ENCODE measurements at places on chromosomes 12 and 14. TPM values are rescaled to one million over a fixed set of nuclear protein-coding genes. Genes with fewer than 3 reads are reported as not detected.

DNA sequence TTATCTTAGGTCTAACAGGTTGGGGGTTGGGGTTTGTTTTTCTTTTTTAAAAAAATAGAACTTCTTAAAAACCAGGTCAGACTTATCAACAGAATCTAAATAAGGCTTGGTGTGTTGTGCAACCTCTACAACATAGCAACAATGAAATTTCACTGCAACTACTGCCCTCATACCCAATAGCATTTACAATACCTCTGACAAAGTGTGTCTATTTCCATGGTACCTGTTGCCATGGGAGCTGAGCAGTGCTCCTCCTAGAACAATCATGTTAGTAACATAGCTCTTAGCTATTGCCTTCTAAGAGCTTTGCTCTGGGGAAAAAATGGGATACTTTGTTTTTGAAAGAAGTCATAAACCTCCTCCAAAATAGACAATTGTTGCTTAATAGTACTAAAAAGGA lies 103.3 kb upstream of the CCDC175 start:
- no peaks in the 10 kb centered on the region for H3K36me3 ChIP-seq
- H3K4me3 ChIP-seq, result no peak overlapping the region
- H3K4me1 ChIP-seq, result no peaks in the 10 kb centered on the region

DNA sequence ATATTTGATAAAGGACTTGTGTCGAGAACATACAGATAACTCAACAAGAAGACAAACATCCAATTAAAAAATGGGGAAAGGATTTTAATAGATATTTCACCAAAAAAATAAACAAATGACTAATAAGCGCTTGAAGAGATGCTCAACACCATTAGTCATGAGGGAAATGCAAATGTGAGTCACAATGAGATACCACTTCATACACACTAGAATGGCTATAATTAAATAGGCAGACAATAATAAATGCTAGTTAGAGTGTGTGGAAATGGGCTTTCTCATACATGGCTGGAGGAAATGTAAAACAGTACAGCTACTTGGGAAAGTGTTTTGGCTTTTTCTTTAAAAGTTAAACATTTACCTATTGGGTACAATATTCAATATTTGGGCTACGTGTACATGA lies 34.8 kb downstream of the DLK1 start:
- no peaks in the 10 kb centered on the region for H3K36me3 ChIP-seq
- peaks cover 15% of the 10 kb centered on the region for H3K27me3 ChIP-seq
- no peak overlapping the region for H3K4me3 ChIP-seq
- no peak overlapping the region for H3K27ac ChIP-seq

- no peak overlapping the region for H3K4me3 ChIP-seq
- no peak overlapping the region for H3K27ac ChIP-seq
- peaks cover 16% of the 10 kb centered on the region for H3K27me3 ChIP-seq
- H3K4me1 ChIP-seq, result no peaks in the 10 kb centered on the region
- no peaks in the 10 kb centered on the region for H3K36me3 ChIP-seq
- no peak for DNase-seq
These were observed 143.6 kb downstream of the EMP1 start for GRCh38 chr12:13340149-13340548.

DNA sequence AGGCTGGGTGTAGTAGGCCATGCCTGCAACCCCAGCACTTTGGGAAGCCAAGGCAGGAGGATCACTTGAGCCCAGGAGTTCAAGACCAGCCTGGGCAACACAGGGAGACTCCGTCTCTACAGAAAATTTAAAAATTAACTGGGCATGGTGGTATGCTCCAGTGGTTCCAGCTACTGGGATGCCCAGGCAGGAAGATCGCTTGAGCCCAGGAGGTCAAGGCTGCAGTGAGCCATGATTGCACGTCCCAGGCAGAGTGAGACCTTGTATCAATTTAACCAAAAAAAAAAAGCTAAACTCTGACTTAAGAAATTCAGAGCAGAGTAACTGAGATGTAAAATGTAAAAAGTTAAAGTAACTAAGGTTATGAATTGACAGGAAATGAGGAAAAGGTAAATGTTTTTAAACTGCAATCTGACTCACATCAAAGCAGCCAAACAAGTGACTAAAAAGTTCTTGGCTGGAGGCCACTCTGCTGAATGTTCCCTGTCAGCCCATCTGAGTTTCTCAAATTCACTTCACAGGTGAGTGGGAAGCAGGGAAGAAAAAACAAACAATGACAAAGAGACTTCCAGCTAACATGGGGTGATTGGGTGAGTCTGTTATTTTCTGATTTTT lies 21.3 kb downstream of the PRKD1 start:
- H3K36me3 ChIP-seq, result no peaks in the 10 kb centered on the region
- no peak overlapping the region for H3K4me3 ChIP-seq
- no peak overlapping the region for H3K27ac ChIP-seq
- H3K27me3 ChIP-seq, result no peaks in the 10 kb centered on the region

DNA sequence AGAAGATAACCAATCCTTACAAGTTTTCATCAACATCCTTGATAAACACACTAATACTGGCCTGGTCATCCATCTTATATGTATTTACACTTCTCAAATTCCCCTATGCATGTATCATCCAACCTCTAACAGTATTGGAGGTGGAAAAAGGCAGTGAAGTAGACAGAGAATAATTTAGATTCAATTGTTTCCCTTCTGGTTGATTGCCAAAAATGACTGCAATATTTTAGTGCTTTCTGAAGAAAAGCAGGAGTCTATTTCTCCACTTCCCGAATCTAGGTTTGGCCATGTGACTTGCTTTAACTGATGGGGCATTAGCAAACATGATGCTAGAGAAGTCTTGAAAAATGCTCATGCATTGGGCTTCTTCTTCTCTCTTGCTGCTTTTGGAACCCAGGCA lies 78.3 kb upstream of the METAP2 start:
- H3K4me3 ChIP-seq, result no peak overlapping the region
- H3K4me1 ChIP-seq, result peaks cover 7% of the 10 kb centered on the region
- no peak overlapping the region for H3K27ac ChIP-seq

DNA sequence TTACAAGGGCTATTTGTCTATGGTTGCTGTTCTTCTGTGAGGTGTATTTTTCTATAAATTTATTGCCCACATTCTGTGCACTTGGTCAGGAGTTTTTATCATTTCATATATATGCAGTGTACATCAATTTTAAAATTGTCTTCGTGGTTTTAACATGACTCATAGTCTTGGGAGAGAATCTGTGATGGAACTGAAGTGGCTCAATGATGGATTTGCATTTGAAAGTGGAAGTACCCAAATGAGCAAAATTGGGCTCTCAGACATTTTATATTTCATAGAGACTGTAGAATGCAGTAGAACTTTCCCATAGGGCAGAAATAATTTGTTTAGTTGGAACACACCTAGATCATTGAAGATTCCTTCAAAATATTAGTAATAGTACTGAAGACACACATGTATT lies 1.9 kb upstream of the SCFD1 start:
- no peaks in the 10 kb centered on the region for H3K27me3 ChIP-seq
- peak overlapping the region; percentile 45 for H3K4me3 ChIP-seq
- peaks cover 25% of the 10 kb centered on the region for H3K36me3 ChIP-seq
- peak overlapping the region; percentile 65 for H3K27ac ChIP-seq

DNA sequence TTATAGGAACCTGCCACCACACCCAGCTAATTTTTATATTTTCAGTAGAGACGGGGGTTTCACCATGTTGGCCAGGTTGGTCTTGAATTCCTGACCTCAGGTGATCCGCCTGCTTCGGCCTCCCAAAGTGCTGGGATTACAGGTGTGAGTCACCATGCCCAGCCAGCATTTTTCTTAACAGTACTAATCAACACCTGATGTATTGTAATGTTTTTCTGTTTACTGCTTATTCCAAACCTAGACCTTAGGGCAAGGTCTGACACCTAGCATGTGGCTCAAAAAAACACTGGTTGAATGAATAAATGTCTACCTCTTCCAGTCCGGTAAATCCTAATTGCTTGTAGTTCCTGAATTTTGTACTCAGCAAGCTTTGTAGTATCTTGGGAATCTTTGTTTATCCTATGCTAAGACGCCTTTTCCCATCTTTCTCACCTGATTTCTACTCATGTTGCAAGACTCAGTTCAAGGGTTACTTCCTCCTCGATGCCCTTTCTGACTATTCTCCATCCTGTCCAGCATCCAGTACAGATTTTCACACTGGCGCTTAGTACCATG lies 2.8 kb downstream of the PAN2 start:
- DNase-seq, result no peak
- no peak overlapping the region for H3K27ac ChIP-seq
- H3K27me3 ChIP-seq, result peaks cover 4% of the 10 kb centered on the region
- H3K4me1 ChIP-seq, result peaks cover 17% of the 10 kb centered on the region

GRCh38 chr12:82874945-82875344 lies 188.2 kb downstream of the TMTC2 start:
- DNase-seq, result no peak
- H3K4me3 ChIP-seq, result no peak overlapping the region
- H3K27ac ChIP-seq, result no peak overlapping the region

- no peak overlapping the region for H3K27ac ChIP-seq
- H3K4me1 ChIP-seq, result no peaks in the 10 kb centered on the region
- no peaks in the 10 kb centered on the region for H3K36me3 ChIP-seq
- no peak for DNase-seq
- no peak overlapping the region for H3K4me3 ChIP-seq
- H3K27me3 ChIP-seq, result no peaks in the 10 kb centered on the region
These were observed 51.2 kb downstream of the TESC start for GRCh38 chr12:117047810-117048584.

- no peaks in the 10 kb centered on the region for H3K36me3 ChIP-seq
- no peak overlapping the region for H3K27ac ChIP-seq
- no peak overlapping the region for H3K4me3 ChIP-seq
These were observed 34.1 kb downstream of the TMCC3 start for GRCh38 chr12:94616203-94616729.

GRCh38 chr12:108335349-108336119 lies 3.6 kb downstream of the CMKLR1 start:
- no peak overlapping the region for H3K27ac ChIP-seq
- peaks cover 30% of the 10 kb centered on the region for H3K27me3 ChIP-seq
- H3K36me3 ChIP-seq, result no peaks in the 10 kb centered on the region
- no peak for DNase-seq
- no peak overlapping the region for H3K4me3 ChIP-seq
- H3K4me1 ChIP-seq, result peaks cover 6% of the 10 kb centered on the region

DNA sequence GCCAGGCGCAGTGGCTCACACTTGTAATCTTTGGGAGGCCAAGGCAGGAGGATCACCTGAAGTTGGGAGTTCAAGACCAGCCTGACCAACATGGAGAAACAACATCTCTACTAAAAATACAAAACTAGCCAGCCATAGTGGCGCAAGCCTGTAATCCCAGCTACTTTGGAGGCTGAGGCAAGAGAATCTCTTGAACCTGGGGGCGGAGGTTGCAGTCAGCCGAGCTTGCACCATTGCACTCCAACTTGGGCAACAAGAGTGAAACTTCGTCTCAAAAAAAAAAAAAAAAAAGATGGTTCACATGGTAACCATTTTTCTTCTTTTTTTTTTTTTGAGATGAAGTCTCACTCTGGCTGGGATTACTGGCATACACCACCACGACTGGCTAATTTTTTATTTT lies 35.3 kb downstream of the SLC2A14 start:
- peaks cover 6% of the 10 kb centered on the region for H3K27me3 ChIP-seq
- H3K4me3 ChIP-seq, result no peak overlapping the region

DNA sequence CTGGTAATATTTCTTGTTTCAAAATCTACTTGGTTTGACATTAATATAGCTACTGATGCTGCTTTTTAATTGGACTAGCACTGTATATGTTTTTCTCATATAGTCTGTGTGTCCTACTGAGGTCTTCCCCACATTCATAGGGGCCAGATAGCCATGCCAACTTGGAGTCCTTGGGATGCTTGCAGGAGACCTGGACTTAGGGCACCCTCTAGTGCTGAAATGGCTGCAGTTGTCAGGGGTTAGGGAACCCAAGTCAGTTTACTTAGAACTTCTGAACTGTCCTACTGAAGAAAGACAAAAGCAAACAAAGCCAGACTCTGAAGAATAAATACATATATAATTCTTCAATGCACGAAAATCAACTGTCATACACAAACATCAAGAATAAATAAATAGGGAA lies 279.9 kb upstream of the SYT1 start:
- H3K36me3 ChIP-seq, result no peaks in the 10 kb centered on the region
- H3K4me3 ChIP-seq, result no peak overlapping the region
- no peaks in the 10 kb centered on the region for H3K27me3 ChIP-seq

GRCh38 chr12:118327391-118327790 lies 45.3 kb downstream of the TAOK3 start:
- no peak for DNase-seq
- H3K4me3 ChIP-seq, result no peak overlapping the region
- H3K4me1 ChIP-seq, result peaks cover 33% of the 10 kb centered on the region

The TAS2R46 gene
- 0.48 TPM for total RNA-seq

The LBHD2 gene
- not detected for total RNA-seq

The KIF26A gene
- total RNA-seq, result 0.94 TPM

The KRT72 gene
- not detected for total RNA-seq

The SLC25A21 gene
- total RNA-seq, result not detected

Data from activated naive CD8-positive, alpha-beta T cell treated with anti-CD3 and anti-CD28 coated beads for 36 hours (primary cell).